Activated naive CD8-positive, alpha-beta T cell treated with anti-CD3 and anti-CD28 coated beads, Interleukin-2, amount 50 U/mL, for 16 hours (primary cell): ENCODE measurements at places on chromosomes 5 and 9.

DNA sequence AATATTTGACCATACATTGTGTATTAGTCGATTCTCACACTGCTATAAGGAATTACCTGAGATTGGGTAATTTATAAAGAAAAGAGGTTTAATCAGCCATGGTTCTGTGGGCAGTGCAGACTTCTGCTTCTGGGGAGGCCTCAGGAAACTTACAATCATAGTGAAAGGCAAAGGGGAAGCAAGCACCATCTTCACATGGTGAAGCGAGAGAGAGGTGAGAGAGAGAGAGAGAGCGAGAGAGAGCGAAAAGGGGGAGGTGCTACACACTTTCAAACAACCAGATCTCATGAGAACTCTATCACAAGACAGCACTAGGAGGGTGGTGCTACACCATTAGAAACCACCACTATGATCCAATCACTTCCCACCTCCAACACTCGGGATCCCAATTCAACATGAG is 4.1 kb upstream of the GRAMD2B start:
- DNase-seq: no peak

DNA sequence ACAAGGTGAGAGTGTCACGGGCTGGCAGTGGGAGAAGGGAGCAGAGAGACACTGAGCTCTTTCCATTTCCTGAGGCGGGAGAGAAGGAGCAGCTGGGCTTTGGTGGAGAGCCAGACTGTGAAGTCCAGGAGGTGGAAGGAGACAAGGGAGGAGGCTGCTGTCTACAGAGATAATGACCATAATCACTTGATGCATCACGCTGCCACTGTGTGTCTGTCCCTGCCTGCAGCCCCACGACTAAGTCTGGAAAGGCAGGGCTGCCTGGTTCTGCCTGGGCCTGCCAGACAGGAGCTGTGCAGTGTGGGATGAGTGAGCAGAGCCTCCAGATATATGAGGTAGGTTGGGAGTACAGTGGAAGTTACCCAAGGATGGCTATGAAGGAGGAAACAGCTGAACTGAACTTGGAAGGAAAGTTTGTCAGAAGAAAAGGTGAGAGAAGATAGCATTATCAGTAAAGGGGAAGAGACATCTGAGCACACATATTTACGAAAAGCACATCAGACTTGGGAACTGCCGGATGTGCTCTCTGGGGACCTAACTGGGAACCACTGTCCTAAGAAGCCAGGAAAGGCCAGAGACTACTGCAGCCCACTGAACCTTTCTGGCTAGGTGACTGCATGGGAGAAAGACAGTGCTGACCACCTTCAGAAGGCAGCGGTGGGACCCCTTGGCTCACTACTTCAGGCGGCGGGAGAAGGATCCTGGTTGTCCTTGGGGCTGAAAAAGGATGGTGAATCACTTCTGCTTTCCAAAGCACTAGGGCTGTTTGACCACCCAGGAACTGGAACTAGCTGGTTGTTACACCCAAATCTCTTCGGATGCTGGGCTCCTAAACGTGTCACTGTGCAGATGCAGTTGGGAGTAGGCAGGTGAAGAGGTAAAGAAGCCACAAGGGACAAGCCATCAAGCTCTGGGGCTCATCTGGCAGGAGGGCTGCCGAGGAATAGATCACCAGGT is 12.8 kb upstream of the DDX41 start:
- DNase-seq: no peak

DNA sequence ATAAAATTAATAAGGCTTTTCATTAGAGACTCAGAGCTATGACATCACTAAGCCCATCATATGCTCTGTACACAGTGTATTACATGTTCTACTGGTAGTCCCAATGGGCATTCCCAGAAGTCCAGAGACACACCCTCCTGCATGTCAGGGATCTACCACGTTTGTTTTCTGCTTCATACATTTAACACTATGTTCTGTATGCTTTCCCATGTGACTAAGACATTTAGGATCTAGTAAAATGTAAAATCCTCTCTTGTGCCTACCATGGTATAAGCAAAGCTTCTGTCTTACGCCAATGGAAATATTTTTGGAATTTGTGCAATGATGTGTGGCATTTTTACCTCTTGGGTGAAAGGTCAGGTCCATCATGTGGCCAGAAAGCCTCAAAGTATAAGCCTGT is 192.4 kb downstream of the ADAMTSL1 start:
- no peak for DNase-seq

- DNase-seq: no peak
Observed at GRCh38 chr9:126290871-126291270, 35.8 kb upstream of the MVB12B start.

DNA sequence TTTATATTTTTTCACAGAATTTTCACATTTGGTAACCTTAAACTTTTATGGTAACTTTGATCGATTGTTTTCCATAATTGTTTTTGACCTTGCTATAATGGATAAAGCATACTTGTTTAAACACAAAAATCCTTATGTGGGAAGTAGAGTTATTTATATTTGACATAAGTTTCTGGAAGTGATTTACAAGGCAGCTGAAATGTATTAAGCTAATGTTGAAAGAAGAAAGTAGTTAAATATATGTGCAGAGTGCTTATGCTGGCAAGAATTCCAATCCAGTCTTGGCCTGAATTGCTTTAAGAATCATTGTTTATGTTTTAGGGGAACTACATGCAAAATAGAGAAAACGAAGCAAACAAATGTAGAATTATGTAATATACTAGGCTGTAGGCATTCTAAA is 763.6 kb downstream of the TAF11L14 start:
- no peak for DNase-seq

DNA sequence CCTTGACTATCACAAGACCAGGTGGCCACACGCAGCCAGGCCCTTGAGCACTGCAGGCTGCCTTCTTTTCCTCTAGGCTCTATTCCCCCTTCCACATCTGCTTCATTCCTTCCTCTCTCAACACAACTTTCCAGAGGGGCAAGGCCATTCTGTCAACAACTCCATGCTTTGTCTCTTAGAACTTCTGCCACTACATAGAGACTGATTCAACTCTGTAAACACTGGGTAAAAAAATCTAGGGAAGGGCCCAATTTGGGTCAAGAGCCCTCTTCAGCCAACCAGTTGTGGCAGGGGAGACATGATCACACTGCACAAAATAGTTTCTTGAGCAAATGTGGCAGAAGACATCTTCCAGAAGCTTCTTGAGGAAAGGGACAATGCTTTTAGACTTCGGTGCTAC is 55.6 kb downstream of the ATPSCKMT start:
- no peak for DNase-seq

GRCh38 chr9:85702726-85703289 is 38.9 kb downstream of the AGTPBP1 start:
- no peak for DNase-seq

DNA sequence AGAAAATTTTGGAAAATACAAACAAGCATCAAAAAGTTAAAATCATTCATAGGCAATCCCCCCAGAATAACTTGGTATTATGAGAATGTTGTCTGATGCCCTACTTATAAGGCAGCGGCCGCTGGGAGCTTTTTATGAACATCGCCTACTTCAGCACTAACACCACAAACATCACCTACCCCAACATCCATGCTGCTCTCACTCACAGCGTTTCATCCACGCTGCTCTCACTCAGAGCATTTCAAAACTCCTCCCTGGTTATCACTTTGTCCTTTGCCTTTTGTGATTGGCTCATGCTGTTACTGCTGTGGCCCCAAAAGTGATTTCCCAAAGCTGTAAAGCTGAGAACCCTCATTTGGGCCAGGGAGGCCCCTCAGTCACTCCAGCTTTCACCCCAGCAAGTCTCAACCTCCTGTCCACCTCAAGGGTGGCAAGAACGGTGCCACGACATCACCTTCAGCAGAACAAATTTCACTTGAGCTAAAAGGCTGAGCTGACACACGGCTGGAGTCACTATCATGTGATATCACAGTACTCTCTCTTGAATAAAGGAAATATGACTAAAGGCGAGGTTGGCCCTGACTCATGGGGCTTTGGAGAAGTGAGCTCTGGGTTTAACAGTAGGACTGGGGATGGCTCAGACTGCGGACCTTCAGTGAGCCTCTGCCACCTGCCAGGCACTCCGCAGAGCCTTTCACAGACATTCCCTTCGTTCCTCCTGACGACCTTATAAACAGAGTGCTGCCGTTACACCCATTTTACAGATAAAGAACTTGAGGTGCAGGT is 25.2 kb downstream of the SHC3 start:
- DNase-seq: no peak

DNA sequence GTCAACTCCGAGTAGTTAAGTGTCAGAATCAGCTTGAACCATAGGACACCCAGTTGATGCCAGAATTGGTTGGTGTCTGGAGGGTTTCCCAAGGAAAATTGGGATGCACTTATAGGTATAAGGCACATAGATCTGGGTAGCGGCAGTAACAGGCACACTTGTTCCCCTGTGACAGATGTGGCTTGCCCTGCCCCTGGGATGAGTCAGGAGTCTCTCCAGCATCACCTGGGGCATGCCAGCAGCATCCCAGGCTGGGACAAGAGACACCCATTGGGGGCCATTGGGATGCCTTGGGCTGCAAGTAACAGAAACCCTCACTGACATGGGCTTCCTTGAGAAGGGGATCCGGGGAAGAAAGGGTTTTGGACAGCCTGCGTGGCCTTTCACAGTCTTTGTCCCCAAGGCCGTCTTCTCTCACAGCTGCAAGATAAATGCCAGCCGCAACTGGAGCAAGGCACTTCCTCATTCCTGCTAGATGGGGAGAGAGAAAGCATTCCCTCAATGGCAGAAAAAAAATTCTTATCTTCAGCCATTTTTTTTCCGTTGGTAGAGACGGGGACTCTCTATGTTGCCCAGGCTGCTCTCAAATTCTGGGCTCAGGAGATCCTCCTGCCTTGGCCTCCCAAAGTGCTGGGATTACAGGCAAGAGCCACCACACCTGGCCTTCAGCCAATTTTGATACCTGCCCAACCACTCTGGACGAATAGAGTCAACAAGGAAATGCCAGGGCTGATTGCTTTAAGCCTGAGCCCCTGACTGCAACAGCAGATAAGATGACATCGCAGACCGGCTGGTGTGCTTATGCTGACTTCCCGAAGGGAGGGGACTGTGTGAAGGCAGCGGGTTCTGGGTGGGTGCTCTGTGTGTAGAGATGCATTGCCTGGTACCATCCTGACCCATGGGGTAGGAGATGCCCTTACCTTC is 13.3 kb upstream of the RNF130 start:
- DNase-seq: no peak

DNA sequence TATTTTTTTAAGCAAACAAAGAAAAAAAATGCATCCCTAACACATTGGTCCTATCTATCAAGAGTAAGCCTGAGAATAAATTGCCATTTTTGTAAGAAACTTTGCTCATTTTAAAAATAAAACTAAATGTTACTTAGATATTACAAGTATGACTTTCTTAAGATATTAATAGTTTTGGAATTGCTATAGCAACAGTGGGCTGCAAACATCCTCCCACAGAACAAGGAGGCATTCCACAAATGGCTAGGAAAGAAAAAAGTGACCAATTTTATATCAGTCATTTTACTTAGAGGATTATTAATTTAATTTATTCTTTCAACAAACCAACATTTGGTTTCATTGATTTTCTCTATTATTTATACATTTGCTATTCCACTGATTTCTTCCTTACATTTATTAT is 63.7 kb downstream of the LURAP1L start:
- DNase-seq: no peak

DNA sequence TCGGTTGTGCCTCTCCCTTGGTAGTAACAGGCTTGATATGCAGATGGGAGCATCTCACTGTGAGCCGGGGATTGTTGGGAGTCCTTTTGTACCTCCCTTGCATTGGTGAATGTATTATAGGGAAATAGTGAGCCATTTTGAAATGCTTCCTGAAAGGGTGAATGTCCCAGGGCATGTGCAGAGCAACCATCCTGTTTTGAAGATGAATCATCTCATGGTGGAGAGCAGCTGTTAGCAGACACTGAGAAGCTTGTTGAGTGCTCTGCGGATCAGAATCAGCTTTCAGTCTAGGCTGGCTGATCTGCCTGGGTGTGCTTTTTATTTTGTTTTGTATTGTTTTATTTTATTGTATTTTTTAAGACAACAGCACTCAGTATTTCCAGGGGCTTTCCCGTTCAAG is 29.7 kb downstream of the SLC36A1 start:
- DNase-seq: no peak

GRCh38 chr9:33446946-33447798 is at the start of gene AQP3:
AQP3 (minus strand) TSS chr9:33447593; CDS start chr9:33447530, 63 bp downstream.
- DNase-seq: no peak

DNA sequence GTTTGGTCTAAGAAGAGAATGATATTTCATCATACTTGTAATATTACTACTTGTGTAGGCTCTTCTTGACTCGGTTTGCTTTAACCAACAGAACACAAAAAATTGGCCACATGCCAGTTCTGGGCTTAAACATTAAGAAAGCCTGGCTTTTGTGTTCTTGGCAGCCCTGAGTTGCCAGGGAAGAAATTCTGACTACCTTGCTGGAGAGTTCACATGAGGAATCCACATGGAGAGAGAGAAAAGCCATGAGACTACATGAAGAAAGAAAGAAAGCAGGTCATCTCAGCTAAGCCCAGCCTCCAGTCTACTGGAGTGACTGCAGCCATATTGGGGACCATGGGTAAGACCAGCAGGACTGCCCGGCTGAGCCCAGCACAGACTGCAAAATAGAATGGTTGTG is 524.8 kb downstream of the RAB3C start:
- no peak for DNase-seq

GRCh38 chr5:122704247-122705036 is 70.4 kb upstream of the SNX2 start:
- DNase-seq: no peak

DNA sequence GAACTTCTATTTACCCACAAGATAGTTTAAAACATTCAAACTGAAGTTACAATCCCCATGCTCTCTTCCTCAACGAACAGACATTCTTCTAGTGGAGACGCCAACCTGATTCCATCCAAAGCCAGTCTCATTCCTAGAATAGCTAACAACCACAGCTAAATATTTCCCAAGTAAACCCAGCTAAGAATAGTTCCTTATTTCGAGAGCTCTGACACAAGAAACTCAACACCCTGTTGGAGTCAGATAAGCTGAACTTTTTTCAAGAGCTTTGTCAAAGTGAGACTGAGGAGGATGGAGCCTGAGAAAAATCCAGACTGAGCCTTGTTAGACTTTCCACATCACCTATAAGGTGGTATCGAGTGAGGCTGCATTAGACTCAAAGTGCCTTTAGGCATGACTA is 56.7 kb upstream of the RPS23 start:
- DNase-seq: no peak

- no peak for DNase-seq
Observed at GRCh38 chr9:5382479-5382878, 42.8 kb upstream of the RLN1 start.

- DNase-seq: no peak
Observed at GRCh38 chr5:172732201-172732865, 38.7 kb downstream of the DUSP1 start.

- no peak for DNase-seq
Observed at GRCh38 chr9:76692458-76693129, 71.6 kb upstream of the PCA3 start.

DNA sequence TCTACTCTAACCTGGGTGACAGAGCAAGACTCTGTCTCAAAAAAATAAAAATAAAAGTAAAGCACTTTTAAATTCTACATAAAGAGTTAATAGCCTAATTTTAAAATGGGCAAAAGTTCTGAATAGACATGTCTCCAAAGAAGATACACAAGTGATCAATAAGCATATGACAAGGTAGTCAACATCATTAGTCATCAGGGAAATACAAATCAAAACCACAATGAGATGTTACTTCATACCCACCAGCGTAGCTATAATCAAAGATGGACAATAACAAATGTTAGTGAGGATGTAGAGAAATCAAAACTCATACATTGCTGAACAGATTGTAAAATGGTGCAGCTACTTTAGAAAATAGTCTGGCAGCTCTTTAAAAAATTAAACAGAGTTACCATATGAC is 64.1 kb downstream of the IQGAP2 start:
- DNase-seq: no peak

GRCh38 chr9:135814421-135815095 is 92.8 kb downstream of the CAMSAP1 start:
- DNase-seq: no peak
